Epithelial cell of esophagus (primary cell): ENCODE measurements at places on chromosomes 11 and 22.
A peak's percentile ranks its signal among the peaks of the same experiment; 100 is the strongest.

DNA sequence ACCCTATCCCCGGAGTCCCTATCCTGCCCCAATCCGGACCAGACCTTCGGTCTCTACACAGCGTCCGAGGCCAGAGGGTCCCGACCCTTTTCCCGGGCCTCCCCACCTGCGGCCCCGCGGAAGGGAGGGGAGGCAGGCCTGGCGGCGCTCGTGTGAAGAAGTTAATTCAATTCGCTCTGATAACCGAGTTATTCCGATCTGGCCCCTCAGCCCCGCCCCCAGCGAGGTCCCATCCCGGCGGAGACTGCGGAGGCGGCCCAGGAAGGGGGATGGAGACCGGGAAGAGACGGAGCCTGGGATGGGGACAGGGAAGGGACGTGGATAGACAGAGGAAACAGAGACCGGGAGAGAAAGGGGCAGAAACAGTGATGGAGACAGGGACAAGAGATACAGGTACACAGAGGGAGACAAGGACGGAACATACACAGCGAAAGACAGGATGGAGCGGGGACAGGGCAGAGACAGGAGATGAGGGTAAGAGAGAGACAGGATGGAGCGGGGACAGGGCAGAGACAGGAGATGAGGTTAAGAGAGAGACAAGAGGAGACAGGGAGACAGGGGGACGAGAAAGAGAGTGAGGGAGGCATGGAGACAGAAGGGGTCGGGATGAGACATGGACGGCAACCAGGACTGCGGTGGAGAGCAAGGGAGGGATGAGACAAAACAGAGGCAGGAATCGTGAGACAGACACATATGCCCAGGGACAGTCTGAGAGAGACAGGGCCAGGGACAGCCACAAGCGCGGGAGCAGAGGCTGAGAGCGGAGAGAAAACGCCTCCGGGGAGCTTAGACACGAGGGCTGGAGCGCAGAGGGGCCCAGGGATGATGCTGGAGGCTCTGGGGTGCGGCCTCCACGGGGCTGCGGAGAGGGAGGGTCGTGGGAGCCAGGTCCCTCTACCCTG is 636 bp upstream of the PHOX2A start:
- no peak for DNase-seq

GRCh38 chr11:74709175-74709574 is 22.1 kb downstream of the CHRDL2 start:
- DNase-seq, result no peak

GRCh38 chr11:17412488-17413180 is 24.2 kb upstream of the KCNJ11 start:
- DNase-seq, result no peak

DNA sequence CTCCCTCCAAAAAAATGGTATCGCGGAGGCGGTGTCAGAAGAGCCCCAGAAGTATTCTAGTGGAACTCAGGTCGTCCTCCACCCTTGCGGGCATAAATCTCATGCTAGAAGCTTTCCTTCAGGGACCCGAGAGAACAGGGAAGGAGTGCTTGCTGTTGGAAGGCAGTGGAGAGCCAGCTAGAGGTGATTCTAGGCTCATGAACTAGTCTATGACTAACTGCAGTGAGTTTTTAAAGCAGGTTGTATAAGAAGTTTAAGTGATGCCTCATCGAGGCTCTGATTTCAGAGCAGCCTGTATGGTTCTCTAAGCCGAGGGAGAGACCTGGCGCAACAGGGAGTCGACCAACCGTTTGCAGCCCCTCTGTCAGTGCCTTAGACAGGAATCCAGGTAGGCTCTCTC is 85.7 kb downstream of the TBC1D22A start:
- peak; percentile 89 for DNase-seq

- DNase-seq, result no peak
These were observed 7.7 kb downstream of the RAB30 start for GRCh38 chr11:83064011-83064410.

DNA sequence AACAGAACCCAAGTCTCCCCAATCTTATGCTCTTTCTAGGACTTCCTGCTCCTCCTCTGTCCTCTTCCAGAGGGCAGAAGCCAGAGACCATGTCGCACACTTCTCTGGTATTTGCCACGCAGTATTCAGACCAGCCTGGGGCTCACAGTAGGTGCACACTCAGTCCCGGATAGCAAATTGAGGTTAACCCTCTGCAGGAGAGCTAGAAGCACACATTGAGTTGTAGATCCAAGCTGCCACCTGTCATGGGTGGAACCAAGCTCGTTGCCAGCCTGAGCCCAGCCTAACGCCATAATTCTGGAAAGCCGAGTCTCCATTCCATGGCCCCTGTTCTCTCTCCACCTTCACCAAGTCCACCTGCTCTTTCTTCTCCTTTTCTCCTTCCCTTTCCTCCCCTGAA is 562.1 kb downstream of the BUD13 start:
- DNase-seq, result no peak

DNA sequence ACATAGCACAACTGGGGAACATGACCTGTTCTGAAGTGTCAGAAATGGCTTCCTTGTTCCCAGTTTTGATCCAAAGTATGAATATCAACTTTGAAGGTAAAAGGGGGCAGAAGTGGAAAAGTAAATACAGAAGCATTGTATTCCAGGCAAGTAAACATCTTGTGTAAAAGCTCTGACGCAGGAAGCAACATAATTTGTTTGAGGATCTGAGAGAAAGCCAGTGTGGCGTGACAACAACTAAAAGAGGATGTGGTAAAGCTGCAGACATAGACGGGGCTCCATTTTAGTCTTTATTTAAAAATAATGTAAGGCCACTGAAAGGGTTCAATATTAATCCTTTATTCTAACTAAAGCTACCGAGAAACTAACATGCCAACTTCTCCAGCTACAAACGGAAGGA is 310.2 kb downstream of the DLG2 start:
- no peak for DNase-seq

DNA sequence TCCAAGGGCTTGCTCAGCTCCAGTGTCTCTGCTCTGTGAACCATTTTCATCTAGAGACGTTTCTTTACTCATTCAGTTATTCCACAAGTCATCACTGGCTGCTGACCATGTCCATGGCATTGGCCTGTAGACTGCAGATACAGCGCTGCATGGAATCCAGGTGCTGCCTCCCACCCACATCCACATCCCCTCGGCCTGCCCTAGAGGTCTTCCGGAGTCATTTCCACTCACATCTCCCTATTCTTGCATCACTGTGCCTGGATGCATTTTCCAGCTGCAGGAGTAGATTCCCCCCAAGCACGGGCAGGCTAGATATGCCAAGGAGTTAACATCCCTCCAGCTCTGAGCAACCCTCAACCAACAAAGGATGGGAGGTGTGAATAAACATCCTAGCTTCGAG is 68.9 kb downstream of the CHST1 start:
- no peak for DNase-seq

DNA sequence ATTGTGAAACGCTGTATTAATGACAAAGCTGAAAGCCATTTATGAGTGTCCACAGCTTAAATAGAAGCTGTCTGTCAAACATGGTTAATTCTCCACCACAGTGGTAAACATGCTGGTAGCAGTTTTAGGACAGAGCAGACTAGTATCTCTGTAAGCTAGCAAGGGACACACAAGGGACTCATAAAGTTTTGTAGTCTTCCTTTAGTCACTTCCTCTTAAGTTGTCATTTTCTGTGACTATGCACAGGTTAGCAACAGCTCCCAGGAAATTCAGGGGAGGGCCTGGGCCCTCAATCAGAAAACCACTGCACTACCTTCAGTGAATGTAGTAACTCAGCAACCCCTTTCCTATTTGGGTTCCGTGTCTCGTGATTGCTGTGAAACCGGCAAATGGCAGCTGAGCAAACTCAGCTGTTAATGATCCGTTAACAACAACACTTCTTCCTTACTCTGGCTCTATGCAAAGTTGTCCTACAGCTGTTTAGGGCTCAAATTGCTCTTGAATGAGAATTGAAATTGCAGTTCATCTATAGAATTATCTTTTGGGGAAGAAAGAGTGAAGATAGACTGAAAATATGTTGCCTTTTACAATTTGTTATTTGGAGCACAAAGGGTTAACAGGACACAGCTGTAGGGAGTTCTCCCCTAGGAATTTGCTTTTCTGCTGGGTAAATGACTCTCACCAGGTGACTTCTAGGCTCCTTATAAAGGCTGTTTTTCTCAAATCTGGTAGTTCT is at the start of gene MMP26:
Gene MMP26 (plus strand): TSS at position 731 of the 736 bp plus-strand sequence.
- DNase-seq, result no peak

DNA sequence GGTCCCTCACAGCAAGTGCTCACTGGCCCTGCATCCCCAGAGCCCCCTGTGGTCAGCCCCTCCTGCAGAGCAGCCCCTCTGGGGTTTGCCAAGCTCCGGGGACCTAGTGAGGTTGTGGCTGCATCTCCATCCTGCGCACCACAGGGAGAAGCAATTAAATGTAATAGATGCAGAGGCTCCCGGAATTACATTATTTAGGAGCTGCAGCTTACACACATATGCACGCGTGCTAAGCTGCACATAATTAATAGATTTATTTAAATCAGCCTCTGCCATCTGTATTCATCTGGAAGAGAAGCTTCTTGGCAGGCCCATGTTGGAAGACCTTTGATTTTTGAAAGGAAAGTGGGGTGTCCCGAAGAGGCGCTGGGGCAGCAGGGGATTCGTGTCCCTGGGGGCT is 1271.5 kb downstream of the BRD1 start:
- DNase-seq, result no peak

GRCh38 chr11:71125150-71125549 is 127.2 kb downstream of the SHANK2 start:
- DNase-seq, result peak; percentile 27

DNA sequence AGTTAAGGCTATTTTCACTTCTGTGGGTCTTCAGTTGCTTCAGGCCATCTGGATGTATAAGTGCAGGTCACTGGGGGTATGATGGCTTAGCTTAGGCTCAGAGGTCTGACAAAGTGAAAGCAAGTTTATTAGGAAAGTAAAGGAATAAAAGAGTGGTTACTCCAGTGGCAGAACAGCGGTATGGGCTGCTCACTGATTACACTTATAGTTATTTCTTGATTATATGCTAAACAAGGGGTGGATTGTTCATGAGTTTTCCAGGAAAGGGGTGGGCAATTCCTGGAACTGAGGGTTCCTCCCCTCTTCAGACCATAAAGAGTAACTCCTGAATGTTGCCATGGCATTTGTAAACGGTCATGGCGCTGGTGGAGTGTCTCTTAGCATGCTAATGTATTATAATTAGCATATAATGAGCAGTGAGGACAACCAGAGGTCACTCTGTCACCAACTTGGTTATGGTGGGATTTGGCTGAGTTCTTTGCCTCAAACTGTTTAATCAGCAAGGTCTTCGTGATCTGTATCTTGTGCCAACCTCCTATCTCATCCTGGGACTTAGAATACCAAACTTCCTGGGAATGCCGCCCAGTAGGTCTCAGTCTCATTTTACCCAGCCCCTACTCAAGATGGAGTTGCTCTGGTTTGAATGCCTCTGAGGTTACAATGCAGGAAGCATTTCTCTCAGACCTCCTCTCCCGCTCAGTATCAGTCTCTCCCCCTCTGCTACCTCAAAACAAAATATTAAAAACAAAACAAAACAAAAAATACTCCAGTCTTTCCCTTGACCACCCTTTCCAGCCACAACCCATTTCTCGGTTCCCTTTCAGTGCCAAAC is 106.6 kb upstream of the SLC22A12 start:
- DNase-seq, result no peak
